ENCODE measurements at places on chromosomes 7 and 10. TPM values are rescaled to one million over a fixed set of nuclear protein-coding genes. Genes with fewer than 3 reads are reported as not detected.

DNA sequence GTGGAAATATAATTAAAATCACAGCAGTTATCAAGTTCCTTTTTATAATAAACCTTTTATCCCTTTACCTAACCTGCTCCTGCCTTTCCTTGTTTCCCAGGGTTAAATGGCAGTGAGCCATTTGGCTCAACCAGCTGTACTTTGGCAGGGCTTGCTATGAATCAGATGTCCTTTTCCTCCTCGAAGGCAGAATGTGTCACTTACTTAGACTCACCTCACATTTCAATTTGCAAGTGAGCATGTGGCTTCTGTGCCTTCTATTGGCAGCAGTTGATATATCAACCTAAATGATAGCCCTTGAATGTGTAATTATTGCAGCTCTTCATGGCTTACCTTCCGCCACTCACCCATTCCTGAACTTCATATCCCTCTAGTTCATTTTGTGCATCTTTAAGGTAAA lies 301.7 kb downstream of the CSTF2T start:
- peak; percentile 63 for DNase-seq

GRCh38 chr7:86644282-86645224 lies 844 bp downstream of the GRM3 start:
- DNase-seq = no peak

- DNase-seq = no peak
These were observed 21.3 kb downstream of the GRM3 start for GRCh38 chr7:86664991-86665390.

- no peak for DNase-seq
These were observed 32.3 kb downstream of the RASGEF1A start for GRCh38 chr10:43234471-43235041.

DNA sequence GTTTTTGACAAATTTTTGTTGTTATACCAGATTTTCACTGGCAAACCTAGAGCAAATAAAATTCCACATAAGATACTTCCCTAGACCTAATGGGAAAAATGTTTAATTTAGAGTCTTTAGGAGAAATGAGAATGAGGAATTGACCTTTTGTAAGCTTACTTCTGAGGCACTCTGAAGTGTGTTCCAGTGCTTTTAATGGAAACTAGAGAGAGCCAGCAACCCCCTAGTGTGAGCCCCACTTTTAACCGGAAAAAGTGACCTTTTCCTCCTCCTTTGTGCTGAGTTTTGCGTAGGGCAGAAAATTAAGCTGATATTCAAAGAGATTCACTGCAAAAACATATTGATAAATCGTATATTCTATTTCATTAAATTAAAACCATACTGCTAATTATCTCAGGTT lies 5.2 kb downstream of the IKZF1 start:
- DNase-seq = no peak

DNA sequence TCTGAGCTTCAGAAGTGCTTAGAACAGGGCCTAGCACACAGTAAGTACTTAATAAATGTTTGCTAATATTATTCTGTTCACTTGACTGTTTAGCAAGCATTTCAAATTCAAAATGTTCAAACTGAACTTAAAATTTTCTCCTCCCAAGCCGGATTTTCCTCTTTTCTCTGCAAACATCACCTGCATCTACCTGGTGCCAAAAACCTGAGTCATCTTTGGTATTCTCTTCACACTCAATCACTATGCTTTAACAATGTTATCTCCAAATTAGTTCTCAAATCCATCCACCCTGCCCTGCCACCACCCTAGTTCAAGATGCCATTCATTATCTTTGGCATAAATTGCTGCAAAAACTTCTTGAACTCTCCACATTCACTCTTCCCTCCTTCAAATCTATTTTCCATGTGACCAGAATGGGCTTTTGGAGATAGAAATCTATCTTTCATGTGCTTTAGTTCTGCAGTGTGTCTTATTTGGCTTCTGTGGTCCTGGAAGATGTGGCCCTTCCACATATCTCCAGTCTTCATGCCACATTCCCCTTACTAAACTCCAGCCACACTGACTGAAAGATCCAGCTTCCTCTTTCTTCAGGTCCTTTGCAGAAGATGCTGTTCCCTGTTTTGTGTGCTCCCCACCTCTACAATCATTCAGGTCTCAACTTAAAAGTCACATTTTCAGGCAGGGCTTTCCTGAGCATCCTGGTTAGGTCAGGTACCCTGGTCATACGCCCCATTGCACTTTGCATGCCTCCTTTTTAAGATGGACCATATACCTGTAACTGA lies 2.0 kb downstream of the GGCT start:
- no peak for DNase-seq

GRCh38 chr7:30363778-30364563 lies 79.6 kb downstream of the ZNRF2 start:
- no peak for DNase-seq

DNA sequence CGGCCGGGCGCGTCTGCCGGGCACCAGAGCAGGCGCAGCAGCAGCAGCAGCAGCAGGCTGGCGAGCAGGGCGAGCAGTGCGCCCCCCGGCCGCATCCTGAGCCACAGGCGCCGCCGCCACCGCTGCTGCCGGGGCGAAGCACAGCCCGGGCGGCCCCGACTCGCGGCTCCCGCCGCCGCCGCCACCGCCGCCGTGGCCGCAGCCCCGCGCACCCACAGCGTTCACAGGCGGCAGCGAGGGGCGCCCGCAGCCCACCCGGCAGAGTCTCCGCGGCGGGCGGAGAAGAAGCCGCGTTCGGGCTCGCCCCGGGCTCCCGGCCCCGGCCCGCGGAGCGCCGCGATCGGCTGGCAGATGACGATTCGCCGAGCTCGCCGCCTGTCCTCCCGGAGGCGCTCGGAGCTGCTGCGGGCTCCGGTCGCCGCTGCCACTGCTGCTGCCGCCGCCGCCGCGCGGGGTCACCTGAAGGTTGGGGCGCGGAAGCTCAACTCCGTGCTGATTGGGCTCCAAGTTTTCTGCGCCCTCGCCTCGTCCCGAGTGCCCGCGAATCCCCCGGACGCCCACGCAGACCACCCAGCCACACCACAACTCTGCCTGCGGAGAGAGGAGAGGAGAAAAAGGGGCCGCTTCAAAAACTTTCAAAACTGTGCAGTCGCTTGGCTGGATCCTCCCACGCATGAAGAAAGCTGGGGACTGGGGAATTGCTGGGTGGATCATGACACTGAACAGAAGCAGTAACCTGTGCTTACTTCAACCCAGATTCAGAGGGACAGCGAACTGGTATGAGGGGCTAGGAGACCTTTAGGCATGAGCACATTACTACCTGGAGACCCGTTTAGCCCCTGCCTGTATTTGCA lies at the start of gene ST8SIA6:
Gene ST8SIA6, minus strand, starts transcription at position 435 of the 854 bp plus-strand sequence. Its CDS starts 340 bp downstream, at position 95.
- DNase-seq = peak; percentile 44

DNA sequence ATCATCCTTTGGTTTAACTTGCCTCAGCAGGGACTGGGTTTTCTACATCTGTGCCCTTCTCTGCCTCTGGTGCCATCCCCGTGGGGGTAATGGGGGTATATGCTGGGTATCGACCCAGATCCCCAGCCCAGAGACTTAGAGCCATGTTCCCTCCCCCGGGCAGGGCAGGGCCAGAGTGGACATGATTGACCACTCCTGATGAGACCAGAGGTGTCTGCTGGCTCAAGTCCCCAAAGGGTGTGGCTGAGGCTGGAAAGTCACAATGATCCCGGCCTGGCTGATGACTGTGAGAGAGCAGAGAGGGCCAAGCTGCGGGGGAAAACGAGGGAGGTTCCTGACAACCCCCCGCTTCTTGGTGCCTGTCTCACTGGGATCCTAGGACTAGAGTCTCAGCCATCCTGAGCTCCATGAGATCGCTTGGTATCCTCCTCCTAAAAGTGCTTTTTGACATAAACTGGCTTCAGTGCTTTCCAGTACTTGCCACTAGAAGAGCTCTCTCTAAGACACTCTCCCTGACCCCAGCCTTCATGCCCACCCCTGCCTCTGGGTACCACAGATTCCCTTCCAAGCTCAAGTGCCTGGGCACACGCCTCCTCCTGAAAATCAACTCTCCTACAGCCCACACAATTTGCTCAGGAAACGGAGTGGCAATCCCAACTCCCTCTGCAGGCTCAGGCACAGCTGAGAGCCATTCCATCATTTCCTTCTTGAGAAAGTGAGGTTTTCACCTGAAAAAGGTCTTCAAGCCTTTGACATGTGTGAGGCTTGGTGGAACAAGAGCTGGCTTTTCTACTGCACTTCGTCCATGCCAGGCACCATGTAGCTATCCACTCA lies 33.9 kb downstream of the DRGX start:
- no peak for DNase-seq

DNA sequence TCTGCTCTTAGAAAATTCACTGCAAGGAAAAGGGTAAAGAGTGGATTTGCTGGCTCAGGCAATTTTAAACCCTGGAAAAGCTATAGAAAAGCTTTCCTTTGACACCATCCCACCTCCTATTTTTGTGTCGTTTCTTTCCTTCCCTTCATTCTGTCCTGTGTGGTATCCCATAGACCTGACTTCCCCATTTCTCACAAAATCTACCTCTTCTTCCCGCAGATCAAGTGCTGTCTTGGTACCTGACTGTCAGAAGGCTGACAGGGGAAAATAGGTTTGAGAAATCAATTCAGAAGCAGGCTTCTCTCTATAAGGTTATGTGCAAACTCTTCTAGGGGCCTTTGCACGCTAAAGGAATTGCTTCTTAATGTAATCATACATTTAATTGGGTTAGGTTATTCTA lies 98.9 kb downstream of the MTPN start:
- DNase-seq = no peak

DNA sequence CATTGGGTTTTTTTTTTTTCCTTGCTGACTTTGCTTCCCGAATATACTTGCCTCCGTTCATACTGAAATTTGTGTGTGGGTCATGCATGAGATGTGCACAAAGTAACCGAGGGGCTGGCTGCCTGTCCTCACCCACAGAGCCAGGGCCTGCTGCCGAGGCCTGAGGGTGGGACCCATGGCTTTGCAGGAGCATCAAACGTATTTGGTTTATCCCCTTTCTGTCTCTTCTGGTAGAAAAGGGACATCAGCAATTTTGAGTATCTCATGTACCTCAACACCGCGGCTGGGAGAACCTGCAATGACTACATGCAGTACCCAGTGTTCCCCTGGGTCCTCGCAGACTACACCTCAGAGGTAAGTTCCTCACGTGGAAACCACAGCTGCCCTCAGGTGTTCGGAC lies 3.5 kb upstream of the LRRC18 start:
- no peak for DNase-seq

- DNase-seq = no peak
These were observed 11.5 kb downstream of the LIPJ start for GRCh38 chr10:88598055-88598454.

DNA sequence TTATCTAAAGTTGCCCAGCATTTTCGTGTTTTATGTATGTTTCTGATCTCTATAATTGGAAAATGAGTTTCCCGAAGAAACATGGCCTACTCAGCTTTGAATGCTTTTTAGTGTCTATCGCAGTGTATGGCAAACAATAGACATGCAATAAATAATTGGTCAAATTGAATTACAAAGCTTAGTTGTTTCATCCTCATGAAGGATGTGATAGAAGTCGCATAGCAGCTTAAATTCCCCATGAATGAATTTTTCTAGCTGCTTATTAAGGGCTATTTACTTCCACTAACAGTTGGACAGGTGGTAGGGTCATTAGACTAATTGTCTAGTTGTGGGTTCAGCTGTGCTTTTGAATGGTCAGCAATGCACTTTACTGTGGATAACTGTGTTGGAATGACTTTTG lies 467.3 kb upstream of the MBL2 start:
- DNase-seq = no peak

DNA sequence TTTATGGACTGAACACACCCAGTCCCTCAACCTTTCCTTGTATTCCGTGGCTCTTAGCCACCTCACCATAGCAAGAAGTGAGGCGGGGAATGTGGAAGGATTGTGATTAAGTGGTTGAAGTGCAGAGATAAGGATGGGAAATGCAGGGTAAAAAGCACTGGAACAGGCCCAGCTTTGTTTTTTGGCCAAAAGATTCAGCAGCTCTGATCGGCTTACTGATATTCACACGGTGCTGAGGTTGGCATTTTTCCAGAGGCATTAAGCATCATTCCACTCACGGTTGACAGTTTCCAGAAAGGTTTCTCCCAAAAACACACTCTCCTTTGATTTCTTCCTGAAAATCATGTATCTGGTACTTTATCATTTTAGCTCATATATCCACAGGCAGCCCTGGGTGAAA lies 544.2 kb downstream of the CNTNAP2 start:
- no peak for DNase-seq

GRCh38 chr7:55521917-55522902 lies 50.1 kb downstream of the VOPP1 start:
- no peak for DNase-seq

GRCh38 chr10:66038623-66039022 lies 887.2 kb upstream of the LRRTM3 start:
- no peak for DNase-seq

- no peak for DNase-seq
These were observed 211.2 kb upstream of the PODXL start for GRCh38 chr7:131767591-131767990.

GRCh38 chr7:33776788-33777187 lies 128.6 kb upstream of the BMPER start:
- DNase-seq = peak; percentile 64

DNA sequence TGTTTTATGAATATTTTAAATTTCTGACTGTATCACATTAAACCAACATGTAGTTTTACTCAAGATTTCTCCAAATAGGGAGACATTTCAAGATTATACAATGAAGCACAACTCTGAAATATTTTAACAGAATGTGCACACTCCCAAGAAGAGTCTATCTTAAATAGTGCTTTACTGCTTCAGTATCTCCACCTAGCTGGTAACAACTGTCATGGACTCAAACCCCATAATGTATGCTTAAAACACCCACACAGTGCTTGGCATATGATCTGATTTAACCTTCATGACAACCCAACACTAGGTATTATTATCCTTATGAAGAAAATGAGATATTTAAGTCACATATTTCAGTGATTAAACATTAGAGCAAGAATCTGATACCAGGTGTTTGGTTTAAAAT lies 45.9 kb downstream of the ASZ1 start:
- no peak for DNase-seq

DNA sequence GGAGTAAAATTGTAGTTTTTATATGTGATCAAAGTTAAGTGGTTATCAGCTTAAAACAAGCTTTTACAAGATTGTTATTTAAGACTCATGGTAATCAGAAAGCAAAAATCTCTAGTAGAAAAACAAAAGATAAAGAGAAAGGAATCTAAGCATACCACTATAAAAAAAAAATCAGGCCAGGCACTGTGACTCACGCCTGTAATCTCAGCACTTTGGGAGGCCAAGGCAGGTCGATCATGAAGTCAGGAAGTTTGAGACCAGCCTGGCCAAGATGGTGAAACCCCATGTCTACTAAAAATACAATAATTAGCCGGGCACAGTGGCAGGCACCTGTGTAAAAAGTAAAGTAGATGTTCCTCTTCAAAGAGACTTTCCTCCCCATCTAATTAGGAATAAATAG lies 265.9 kb upstream of the NRP1 start:
- DNase-seq = no peak

- DNase-seq = no peak
These were observed 32.0 kb downstream of the SNX8 start for GRCh38 chr7:2282185-2282751.

RELN gene
- total RNA-seq = 3.1 TPM

ZPBP gene
- total RNA-seq = not detected

RAB18 gene
- total RNA-seq = 41.3 TPM

IL2RA gene
- not detected for total RNA-seq

HKDC1 gene
- not detected for total RNA-seq

MLXIPL gene
- not detected for total RNA-seq

WNT16 gene
- total RNA-seq = not detected

VWDE gene
- total RNA-seq = not detected

WEE2 gene
- not detected for total RNA-seq

UPK3B gene
- not detected for total RNA-seq

LRRC18 gene
- total RNA-seq = not detected

ODAD2 gene
- 3.9 TPM for total RNA-seq

RBP4 gene
- total RNA-seq = 5.4 TPM

ZNF727 gene
- not detected for total RNA-seq

MUC12 gene
- total RNA-seq = not detected

ITGA8 gene
- total RNA-seq = 0.03 TPM

VGF gene
- 0.63 TPM for total RNA-seq

ADAMTS14 gene
- 1.6 TPM for total RNA-seq

All from MG63 (cell line).